ENCODE measurements at places on chromosomes 7 and 10.

- DNase-seq = no peak
Observed at GRCh38 chr10:117543225-117544003, 868 bp downstream of the EMX2 start.

DNA sequence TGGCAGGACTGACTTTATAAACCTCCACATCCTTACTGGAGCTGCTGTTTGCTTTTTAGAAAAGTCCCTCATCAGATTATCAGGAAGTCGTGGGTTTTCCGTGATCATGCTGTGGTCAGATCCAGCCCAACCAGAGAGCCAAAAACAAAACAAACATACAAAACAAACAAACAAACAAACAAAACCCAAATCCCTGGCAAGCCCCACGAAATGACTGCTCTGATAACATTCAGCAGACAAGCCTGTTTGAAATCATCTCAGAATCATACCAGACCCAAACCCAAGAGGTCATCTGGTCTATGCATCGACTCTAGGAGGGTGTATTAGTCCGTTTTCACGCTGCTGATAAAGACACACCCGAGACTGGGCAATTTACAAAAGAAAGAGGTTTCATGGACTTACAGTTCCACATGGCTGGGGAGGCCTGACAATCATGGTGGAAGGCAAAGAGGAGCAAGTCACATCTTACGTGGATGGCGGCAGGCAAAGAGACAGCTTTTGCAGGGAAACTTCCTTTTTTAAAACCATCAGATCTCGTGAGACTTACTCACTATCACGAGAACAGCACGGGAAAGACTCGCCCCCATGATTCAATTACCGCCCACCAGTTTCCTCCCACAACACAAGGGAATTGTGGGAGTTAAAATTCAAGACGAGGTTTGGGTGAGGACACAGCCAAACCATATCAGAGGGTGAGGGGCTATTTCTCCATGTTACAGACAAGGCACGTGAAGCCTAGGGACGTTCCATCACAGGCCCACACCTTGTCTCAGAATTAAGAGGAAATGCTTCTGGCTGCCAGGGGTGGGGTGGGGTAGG lies 85.7 kb downstream of the PARP12 start:
- no peak for DNase-seq

DNA sequence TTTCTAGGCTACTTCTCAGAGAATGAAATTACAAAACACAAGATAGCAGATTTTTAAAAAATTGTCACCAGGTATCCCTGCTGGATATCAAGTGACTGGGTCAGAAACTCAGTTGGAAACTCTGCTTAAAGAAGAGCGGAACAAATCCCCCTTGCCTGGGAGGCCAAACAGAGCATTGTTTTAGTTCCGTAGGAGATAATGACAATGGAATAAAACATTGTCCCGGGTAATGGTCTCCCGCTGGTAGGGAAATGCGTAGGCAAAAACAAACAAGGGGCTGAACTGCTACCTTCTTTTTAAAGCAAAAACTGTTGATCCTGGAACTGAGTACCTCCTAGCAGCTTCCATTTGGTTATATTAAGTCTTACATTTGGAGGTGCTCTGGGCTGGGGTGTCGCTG lies 21.3 kb upstream of the VAX1 start:
- DNase-seq = no peak

- DNase-seq = no peak
Observed at GRCh38 chr10:96889415-96890171, 57.5 kb downstream of the LCOR start.

- no peak for DNase-seq
Observed at GRCh38 chr7:159062569-159062968, 82.1 kb downstream of the VIPR2 start.

- no peak for DNase-seq
Observed at GRCh38 chr10:58488921-58489320, 23.8 kb upstream of the BICC1 start.

- peak; percentile 67 for DNase-seq
Observed at GRCh38 chr10:70758757-70759514, 26.2 kb downstream of the TBATA start.

- no peak for DNase-seq
Observed at GRCh38 chr7:37656913-37657530, 26.5 kb upstream of the GPR141 start.

- DNase-seq = peak; percentile 27
Observed at GRCh38 chr7:36686499-36686898, 37.8 kb downstream of the AOAH start.

DNA sequence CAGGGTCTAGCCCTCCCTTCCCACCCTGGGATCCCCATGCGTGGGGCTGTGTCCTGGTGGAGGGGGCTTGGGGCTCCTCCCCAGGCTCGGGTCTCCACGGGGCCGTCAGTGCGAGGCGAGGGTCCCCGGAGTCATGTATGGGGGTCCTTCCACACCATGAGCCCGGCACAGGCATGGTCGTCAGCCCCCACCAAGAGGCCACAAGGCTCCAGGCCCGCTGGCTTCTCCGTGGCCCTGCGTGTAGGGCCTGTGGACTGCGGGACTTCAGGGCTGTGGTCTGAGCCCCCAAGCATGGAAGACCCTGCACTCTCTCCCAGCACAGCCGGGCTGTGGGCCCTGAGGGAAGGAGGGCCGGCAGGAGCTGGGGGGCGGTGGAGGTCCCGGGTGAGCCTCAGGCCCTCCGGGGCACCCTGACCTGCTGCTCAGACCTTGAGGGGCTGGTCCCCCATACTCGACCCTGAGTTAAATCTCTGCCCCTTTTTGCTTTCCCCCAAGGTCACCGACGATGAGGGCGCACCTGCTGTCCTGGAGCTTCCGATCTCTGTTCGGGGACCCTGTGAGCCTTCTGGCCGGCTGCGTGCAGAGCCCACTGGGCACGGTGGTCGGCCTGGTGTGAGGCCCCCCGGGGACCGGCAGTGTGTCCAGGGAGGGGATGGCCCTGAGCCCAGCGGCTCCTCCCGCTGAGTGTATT lies 19.7 kb downstream of the PWWP2B start:
- DNase-seq = no peak

DNA sequence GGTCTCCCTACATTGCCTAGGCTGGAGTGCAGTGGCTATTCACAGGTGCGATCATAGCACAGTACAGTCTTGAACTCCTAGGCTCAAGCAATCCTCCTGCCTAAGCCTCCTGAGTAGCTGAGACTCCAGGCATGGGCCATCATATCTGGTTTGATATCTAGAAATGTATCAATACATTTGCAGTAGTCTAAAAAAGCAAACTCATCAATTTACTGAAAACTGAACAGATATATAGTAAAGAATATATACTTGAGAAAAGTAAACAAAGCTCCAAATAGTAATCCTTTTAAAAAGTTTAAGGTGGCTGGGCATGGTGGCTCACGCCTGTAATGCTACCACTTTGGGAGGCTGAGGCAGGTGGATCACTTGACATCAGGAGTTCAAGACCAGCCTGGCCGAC lies 57.1 kb upstream of the KMT2C start:
- no peak for DNase-seq

- DNase-seq = peak; percentile 12
Observed at GRCh38 chr10:15245530-15245929, 77.0 kb upstream of the NMT2 start.

DNA sequence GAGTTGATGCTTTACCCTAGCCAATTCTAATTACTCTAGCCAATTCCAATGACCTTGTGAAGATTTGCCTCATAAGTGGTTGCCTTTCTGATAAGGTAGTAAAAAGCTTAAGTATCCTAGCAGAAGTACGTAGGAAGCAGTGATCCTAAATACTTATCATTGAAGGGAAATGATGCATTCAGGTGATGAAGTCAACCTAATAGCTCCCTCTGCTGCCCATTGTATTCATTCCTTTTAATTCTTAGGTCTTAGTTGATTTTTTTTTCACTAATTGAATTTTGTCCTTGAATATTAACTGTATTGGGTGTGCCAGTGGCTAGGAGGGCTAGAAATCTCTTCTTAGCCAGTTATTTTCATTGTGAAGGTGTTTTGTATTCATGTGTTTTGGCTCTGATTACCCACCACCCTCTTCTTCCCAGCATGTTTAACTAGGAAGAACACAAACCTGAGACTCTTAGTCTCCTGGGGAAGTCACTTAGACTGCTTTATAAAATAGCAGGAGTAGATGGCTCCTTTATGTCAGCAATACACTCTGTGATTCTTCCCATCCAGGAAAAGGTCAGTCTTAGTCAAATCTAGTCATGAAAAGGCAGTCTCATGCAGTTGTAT lies 46.3 kb downstream of the PLEKHA8 start:
- DNase-seq = peak; percentile 25

- no peak for DNase-seq
Observed at GRCh38 chr7:122485856-122486255, 181.3 kb upstream of the FEZF1 start.

- DNase-seq = no peak
Observed at GRCh38 chr10:4617589-4617988, 208.4 kb upstream of the AKR1E2 start.

GRCh38 chr10:71719464-71720201 lies at the start of gene C10orf105:
Gene C10orf105 (minus strand): TSS chr10:71719778. CDS start chr10:71716337, 3,441 bp downstream.
- DNase-seq = no peak

GRCh38 chr7:42135728-42136127 lies 101.3 kb downstream of the GLI3 start:
- no peak for DNase-seq

DNA sequence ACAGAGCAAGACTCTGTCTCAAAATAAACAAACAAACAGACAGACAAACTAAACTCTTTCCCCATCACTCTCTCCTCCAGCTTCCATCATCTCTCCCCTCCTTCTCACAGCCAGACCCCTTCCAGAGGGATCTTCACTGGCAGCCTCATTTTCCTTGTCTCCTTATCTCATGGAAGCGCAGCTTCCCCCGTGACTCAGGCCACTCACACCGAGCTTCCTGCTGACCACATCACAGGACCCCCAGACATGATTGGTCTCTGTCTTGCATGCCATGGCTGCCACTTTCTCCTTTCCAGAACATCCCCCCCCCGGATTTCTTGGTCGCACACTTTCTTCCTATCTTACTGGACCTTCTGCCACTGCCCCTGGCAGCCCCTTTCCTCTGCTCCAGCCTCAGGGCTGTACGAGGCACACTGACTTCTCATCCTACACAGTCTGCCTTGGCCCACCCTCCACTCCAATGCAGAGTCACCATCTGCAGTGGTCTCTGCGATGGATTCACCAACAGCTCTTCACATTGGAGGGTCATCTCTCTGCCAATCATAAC lies 4.9 kb upstream of the INSIG1 start:
- no peak for DNase-seq

- no peak for DNase-seq
Observed at GRCh38 chr10:66591865-66592264, 334.0 kb upstream of the LRRTM3 start.

- no peak for DNase-seq
Observed at GRCh38 chr7:81937091-81937490, 167.2 kb upstream of the HGF start.

DNA sequence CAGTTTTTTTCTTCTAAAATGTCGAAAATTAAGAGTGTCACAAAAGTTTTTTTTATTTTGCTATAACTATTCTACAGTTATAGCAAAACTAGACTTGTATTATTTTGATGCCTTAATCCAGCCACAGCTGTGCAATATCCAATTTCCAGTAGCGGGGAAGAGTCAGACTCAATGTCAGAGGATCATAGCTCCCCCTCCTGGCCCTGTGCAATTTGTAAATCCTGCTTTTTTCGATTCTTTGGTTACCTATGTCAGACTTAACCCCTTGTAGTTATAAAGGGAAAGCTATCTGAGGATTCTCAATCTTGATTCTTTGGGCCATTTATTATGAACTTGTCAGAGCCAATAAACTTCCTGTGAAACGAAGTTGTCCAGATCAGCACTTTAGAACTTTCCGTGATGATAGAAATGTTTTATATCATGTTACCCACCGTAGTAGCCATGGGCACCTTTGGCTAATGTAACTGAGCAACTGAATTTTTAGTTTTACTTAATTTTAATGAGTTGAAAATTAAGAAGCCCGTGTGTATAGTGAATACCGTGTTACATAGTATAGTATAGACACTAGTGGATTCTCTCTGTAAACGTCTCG lies 87.7 kb upstream of the PRKCQ start:
- DNase-seq = peak; percentile 4

GRCh38 chr7:122727354-122727753 lies 24.6 kb upstream of the RNF148 start:
- DNase-seq = no peak

DNA sequence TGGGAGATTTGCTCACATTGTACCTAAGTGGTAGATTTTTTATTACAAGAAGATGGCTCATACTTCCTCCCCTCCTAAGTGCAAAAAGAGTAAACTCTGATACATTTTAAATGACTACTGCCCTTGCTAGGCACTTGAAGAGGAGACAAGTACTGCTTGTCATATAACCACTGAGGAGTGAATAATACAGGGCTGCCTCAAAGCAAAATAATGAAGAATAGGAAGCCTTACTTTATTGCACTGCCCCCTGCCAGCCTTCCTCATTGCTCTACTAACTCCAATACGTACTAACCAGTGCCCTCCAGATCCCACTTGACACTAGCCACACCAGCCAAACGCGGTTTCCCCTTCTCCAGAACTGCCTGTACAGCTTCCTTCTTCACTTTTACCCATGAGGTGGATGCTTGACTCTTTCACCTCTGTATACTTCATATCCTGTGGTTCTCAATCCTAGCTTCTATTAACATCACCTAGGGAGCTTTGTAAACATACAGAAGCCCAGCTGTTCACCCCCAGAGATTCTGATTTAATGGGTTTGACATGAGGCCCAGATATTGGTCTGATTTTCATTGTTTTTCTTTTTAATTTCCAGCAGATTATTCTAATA lies 11.7 kb upstream of the MTERF1 start:
- DNase-seq = no peak

DNA sequence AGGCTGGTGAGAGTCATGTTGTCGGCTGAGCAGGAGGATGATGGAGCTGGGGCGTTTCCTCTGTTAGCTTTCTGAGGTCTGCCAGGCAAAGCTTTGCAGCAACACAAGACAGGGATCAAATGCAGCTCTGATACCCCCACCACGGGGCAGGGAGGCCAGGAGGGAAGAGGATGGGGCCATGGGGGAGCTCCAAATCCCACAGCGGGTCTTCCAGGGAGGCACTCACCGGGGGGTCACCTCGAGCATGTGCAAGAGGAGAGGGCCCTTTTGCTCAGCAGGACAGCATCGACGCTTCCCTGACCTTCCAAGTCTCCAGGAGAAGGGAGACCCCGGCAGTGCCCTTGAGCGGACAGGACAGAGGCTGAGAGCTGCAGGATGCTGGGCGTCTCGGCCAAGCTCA lies 127.5 kb downstream of the WDR37 start:
- DNase-seq = no peak

- no peak for DNase-seq
Observed at GRCh38 chr10:72044417-72045041, 43.8 kb downstream of the SPOCK2 start.

- DNase-seq = no peak
Observed at GRCh38 chr10:117477211-117477947, 65.2 kb upstream of the EMX2 start.

DNA sequence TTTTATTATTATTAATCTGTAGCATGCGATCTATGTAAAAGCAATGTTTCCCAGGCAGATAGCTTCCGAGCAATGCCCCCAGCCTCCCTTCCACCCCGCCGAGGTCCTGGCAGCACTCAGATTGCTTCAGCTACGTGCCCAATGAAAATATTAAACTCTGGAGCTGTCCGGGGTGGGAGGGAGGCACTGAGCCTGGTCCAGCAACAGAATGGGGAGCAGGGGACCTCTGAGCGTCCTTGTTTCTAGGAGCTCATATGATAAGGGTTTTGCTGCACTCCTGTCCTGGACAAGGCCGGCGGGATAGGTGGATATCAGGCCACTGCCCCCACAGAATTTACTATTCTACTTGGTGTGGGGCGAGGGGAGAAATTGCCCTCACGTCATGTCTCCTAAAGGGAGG lies 44.5 kb upstream of the CDK1 start:
- no peak for DNase-seq

GRCh38 chr10:115417585-115418265 lies 324.6 kb downstream of the ATRNL1 start:
- DNase-seq = no peak

GRCh38 chr10:111762114-111762513 lies 421.5 kb downstream of the GPAM start:
- no peak for DNase-seq

Data from CD4-positive, alpha-beta T cell treated with Interleukin-1 beta for 1 hour (primary cell).